ENCODE measurements at places on chromosomes 1 and 21.

DNA sequence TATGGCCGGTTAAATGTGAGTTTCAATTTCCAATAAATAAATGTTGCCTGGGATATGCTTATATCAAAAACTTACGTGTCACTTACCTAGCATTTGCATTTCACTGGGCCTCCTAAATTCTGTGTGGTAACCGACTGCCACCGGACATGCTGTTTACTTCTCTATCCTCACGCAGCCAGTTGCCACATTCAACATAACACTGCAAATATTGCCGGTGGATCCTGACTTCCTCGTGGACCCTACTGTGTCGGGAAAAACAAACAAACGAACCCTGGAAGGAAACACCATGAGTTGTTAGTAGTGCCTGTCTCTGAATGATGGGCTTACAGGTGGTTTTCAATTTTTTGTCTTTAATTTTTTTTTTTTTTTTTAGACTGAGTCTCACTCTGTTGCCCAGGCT is 54.1 kb downstream of the RIPK4 start:
- no peak for DNase-seq

DNA sequence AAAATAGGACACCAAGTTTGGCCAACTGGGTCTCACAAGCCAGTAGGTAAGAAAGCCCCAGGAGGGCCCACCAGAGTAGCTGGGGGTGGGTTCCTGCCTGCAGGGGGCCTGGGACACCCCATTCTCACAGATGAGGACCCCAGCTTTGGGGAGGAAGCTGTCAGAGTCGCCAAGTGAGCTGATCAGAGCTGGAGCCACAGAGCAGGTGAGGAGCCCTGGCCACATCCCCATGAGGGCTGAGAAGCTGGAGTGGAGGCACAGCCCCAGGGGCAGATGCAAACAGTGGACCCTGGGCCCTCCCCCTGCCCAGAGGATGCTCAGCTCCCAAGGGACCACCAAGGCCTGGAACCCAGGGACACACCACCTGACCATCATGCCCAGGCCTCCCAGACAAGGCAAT is 8.6 kb upstream of the ZNF670 start:
- no peak for DNase-seq

DNA sequence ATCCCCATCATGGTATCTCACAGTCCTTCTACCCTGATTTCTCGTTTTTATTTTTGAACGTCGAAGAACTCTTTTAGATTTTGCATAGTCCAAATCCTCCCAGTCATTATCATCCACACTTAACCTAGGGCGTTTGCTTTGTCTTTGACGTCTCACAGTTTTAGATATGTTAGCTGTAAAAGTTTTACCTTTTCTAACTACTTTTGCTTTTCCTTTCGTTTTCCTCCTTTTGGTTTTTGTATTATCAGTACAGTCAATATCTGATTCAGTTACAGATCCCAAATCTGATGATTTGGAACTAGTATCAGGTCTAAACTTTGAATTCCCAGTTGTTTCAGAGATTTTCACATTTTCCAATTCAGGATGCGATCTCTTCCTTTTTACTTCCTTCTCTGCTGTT is 13.1 kb upstream of the PSMG1 start:
- DNase-seq, result no peak

DNA sequence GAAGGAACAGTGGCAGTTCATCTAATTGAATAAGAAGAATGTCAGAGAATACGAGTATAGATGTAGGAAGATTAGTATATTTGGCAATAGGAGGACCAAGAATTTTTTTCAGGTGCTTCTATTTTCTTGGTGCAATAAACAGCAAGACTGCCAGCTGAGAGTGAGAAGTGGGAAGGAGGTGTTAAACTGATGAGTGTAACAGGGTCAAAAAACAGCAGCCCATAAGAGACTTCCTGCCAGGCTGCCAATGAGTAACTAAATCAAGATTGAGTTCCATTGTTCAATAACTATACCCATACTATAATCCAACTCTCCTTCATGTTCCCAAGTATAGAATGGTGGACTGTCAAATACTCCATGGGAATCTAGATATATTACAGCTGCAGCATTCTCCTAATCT is 28.7 kb downstream of the LYST start:
- DNase-seq, result no peak
